ENCODE measurements at places on chromosomes 6 and 20.

DNA sequence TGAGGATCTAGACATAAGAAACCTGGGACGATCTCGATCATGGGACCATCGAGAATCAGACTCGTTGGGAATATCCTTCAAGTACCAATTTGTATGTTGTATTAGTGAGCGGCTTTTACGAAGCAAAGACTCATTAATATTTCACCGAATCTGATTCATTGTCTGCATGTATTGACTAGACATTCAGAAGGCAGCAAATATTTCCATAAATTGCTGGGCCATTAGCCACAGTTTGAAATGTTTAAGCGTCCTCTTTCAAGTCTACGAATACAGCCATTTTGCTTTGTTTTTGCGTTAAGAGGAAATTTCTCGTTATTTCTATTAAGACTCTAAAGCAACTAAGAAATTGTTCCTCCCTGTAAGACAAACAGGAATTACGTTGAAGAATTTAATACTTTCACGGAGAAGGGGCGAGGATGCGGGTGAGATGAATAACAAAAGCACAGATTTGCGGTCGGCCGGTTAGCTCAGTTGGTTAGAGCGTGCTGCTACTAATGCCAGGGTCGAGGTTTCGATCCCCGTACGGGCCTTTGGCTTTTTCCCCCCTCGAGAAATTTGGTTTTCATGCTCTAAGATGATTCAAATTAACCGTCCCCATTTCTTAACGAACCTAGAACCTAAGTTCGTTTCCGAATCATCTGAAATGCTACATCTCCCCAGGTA is 18.5 kb downstream of the POM121L2 start:
- no peak for DNase-seq

DNA sequence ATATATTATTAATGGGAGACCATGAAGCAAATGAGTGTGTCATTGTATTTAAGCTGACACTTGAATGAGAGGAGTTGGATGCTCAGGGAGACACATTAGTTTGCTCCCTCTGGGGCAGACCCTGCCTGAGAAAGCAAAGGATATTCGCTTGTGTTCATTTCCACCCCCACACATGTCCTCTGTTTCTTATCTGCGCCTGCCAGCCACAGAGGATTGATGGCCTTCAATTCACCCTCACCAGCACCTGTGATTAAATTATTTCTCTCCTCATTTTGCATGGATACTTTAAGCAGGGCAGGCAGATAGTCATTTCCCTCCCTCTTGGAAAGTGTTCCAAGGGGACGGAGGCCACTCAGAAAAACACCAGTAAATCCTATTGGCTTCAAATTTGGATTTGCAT is 185.2 kb upstream of the GMDS start:
- no peak for DNase-seq

DNA sequence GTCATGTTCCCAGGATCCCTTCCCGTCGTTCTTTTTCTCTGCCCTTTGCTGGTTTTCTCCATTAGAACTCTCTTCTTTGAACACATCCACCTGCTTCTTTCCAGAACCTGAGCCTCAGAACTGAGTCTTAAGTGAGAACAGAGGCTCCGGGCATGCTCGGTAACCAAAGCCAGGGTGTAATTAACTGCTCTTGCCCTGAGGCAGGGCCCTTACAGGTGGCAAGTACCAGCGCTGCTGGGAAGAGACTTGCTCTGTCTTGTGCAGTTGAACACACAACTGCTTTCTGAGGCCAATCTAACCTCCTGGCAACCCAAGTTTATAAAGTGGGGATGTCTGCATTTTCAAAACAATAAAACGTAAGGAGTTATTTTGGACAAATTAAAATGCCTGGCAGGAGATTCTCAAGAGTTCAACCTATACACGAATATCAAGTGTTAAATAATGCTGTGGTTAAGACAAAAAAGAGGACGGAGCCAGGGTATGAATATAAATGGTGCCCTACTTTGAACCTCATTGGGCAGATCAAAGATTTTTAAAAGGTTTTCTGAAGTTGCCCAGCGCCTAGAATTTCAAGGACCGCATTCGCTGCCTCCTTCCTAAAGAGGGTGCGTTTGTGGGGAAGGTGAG is 12.4 kb upstream of the DEK start:
- no peak for DNase-seq

DNA sequence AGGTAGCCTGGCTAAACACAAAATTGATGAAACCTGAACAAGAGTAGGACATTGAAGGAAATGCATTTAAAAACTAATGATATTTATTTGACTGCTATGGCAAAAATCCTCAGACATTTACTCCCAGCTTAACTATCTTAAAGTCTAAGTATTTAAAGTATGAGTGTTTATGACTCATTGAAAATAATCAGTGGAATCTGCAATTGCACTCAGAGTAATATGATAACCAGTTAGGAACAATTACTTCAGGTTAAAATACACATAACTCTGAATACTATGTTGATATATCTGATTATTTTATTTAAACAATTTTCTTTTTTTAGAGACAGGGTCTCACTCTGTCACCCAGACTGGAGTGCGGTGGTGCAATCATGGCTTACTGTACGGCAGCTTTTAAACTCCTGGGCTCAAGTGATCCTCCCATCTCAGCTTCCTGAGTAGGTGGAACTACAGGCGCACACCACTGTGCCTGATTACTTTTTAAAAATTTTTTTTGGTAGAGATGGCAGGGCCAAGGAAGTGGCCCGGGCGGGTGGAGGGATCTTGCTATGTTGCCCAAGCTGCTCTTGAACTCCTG is 43.9 kb downstream of the FILIP1 start:
- no peak for DNase-seq

DNA sequence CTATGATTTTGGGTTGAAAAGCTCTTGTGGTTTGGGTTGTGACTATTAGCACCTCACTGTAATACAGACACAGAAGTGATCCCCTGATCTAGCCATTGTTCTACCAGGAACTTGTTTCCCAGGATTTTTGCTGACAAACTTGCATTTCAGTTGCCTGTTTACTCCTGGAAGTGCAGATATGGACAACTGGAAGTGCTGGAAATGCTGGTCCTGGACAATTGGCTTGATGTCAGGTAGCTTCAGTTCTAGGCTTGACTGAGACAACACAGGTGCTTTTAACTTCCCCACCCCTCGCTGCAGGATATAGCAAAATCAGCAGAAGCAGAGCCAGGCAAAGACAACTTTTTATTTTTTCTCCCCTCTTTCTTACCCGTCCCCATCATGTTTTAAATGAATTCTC is 27.1 kb upstream of the FBXO30 start:
- DNase-seq = no peak

GRCh38 chr20:11895861-11896387 is 21.8 kb upstream of the BTBD3 start:
- no peak for DNase-seq

DNA sequence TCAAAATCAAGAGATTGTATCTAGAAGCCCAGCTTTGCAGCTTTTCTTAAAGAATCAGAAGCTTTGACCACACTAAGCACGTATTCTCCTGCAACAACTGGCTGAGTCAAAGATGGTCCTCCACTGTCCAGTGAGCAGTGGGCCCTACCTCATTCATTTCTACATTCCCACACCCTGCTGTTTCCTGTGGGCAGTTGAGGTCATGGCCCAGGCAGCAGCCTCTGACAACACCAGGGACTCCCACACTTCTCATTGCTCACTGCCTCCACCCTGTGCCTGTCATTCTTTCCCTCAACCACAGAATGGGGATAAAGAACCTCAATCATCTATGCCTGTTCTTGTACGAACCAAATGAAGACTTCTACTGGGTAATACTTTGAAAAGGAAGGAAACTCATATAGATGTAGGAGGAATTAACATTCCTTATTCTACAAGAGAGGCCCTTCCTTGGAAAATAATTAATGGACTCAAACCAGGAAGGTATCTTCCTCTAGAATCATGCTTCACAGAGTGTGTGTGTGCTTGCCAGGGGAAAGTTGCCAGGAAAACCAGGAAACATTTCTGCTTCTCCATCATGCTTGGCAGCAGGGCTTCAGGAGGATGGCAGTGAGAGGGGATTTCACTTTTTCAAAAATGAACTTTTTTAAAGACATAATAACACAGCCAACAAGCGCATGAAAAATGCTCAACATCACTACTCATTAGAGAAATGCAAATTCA is 191.7 kb upstream of the RIN2 start:
- peak; percentile 86 for DNase-seq

Measured in suppressor macrophage treated with lipopolysaccharide for 1 hour (primary cell).